ENCODE measurements at places on chromosomes 11 and 22.
A peak's percentile ranks its signal among the peaks of the same experiment; 100 is the strongest.

GRCh38 chr22:28246397-28246796 is 327.3 kb upstream of the PITPNB start:
- no peak for DNase-seq

GRCh38 chr11:131909426-131910177 is 539.2 kb downstream of the NTM start:
- DNase-seq, result no peak

DNA sequence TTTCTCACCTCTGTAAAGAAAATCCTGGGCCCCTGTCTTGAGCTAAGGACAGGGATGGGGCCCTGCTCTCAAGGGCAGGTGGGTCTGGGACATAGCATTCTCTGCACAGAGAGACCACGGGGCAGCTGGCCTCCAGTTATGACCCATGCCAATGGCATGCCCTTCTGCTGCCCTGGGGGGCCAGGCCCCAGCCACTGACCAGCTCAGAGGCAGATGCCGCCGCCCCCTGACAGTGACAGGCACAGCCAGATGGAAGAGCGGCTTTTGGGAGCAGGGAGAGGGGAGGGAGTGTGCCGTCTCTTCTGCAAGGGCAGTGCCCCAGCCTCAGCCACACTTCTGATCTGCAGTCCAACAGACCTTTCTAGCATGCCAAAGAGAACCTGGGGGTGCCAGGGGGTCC is 114.8 kb upstream of the NAV2 start:
- no peak for DNase-seq

- DNase-seq, result no peak
Measured at GRCh38 chr11:128717516-128717915, 23.6 kb downstream of the FLI1 start.

DNA sequence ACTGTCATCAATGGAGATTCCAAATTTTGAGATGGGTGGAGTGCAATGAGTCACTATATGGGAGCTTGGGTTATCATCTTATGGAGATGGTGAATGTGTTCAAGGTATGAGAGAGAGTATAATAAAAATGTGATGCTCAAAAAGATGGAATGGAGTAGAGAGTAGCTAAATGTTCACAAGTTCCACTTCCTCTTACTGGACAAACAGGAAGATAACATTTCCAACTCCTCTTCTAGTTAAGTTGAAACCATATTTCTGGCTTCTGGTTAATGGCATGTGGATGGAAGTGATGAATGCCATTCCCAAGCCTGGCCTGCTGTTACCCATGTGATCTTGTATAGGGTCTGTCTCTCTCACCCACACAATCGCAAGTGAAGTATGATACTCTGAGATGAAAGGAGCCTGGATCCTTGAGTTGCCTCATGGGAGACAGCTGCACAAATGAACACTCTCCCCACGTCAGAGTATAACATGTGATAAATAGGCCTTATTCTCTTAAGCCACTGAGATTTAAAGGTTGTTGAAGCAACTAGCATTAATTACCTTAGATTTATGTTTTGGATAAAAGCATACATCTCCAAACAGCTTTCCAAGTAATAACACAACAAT is 111.0 kb downstream of the RAB38 start:
- no peak for DNase-seq

- no peak for DNase-seq
Measured at GRCh38 chr11:116234989-116235568, 537.7 kb downstream of the BUD13 start.

- no peak for DNase-seq
Measured at GRCh38 chr11:66918741-66919140, 39.4 kb downstream of the PC start.

DNA sequence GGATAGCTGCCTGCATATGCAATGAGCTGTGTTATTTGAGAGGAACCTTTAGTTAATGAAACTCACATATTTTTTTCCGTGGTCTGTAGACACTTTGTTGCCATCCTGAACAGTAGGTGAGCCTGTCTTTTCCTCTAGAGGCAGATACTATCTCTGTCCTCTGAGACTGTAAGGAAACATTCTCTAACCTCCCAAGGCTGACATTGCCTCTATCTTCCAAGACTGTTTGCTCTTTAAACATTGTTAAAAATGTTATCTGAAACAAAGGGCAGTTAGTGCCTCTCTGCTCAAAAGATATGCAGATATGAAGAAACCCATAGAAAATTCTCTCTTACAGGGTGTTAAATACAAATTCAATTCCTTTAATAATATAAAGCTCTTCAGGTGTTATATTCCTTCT is 963.8 kb upstream of the CNTN5 start:
- DNase-seq, result no peak

DNA sequence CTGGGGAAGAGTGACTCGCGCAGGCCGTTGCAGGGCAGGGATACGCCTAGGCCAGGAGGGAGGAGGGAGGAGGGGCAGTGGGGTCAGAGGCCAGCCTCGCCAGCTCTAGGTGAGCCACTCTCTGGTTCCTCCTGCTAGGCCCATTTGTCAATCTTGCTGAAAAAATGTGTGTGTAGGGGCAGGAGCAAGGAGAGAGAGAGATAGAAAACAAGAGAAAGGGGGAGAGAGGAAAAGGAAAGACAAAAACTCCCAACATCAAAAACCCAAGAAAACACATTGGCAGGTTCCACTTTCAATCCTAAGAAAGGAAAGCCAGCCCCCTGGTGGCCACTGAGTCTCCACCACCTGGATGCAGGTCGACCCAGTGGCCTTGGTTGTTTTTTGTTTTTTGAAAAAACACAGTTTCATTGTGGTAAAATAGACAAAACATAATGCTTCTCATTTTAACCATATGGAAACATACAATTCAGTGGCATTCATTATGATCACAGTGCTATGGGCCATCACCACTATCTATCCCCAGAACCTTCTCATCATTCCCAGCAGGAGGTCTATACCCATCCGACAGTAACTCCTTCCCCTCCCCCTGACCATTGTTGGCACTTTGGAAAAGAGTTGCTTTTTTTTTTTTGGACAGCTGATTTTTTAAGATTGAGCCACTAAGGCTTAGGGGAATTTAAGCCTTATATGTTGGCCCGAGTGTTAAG is 10.9 kb downstream of the OMP start:
- DNase-seq, result peak; percentile 70

DNA sequence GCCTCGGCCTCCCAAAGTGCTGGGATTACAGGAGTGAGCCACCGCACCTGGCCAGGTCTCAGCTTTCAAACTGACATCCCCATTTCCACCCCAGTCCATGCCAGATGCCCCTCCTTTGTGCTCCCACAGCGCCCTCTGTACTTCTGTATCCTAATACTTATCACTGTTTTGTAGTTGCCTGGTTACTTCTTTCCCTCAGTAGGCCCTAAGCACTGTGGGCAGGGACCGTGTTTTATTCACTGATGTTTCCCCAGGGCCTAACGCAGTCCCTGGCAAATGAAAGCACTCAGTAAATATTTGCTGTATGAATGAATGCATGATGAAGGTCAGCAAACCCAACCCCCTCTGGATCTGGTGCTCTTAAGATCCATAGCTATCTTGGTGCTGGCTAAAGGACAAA is 2.2 kb upstream of the TRIM3 start:
- DNase-seq, result no peak

GRCh38 chr22:46620588-46621242 is 529 bp downstream of the GRAMD4 start:
- no peak for DNase-seq

GRCh38 chr11:12529041-12529440 is 145.2 kb upstream of the TEAD1 start:
- DNase-seq, result no peak

Data from Karpas-422 (cell line).